ENCODE measurements at places on chromosomes 2 and 18.

GRCh38 chr2:88874063-88874657 lies 182.7 kb downstream of the RPIA start:
- peak; percentile 56 for DNase-seq

DNA sequence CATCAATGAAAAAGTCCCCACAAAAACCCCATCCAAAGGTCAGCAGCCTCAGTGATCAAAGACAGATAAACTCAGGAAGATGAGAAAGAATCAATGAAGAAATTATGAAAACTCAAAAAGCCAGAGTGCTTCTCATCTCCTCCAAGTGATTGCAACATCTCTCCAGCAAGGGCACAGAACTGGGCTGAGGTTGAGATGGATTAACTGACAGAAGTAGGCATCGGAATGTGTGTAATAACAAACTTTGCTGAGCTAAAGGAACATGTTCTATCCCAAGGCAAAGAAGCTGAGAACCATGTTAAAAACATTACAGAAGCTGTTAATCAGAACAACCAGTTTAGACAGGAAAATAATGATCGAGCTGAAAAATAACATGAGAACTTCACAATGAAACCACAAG lies 442.8 kb upstream of the SYT4 start:
- peak; percentile 2 for DNase-seq

GRCh38 chr2:181281206-181281832 lies 175.9 kb upstream of the ITGA4 start:
- DNase-seq: no peak

- DNase-seq: peak; percentile 91
Measured at GRCh38 chr2:234792621-234793022, 159.2 kb upstream of the SH3BP4 start.

- DNase-seq: no peak
Measured at GRCh38 chr2:188813857-188814256, 160.3 kb upstream of the COL3A1 start.

- DNase-seq: no peak
Measured at GRCh38 chr2:235305678-235306077, 188.2 kb upstream of the AGAP1 start.

DNA sequence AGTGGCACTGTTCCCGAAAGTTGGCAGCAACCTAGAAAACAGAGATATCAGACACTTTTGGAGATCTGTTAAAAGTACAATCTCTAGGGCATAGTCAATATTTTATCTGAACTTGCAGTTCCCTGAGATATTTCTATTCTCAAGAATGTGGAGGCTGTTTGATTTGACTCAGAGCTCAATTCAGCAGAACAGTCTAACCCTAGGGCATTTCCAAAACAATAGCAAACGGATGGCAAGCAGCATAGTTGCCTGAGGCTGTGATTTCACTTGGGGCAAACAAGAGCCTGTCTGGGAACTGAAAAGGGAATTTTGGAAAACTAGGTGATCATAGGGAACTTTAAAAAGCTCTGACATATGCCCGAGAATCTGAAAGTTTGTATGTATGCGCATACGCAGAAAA lies 772.8 kb upstream of the LRRTM1 start:
- no peak for DNase-seq

DNA sequence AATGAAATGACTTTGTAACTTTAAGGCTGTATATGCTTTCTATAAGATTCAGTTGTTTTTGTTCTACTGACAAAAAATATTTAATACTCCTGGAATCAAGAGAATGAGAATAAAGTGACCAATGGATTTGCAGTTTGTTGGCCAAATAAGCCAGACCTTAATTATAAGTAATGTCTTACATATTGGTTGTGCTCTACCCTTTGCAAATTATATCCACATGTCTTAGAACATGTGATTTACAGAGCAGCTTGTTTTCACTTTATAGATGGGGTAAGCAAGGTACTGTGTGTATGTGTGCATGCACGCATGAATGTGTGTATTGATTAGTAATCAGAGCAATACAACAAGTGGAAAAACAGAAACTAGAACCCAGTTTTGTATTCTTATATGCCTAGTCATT lies 59.1 kb downstream of the RMDN2 start:
- no peak for DNase-seq

DNA sequence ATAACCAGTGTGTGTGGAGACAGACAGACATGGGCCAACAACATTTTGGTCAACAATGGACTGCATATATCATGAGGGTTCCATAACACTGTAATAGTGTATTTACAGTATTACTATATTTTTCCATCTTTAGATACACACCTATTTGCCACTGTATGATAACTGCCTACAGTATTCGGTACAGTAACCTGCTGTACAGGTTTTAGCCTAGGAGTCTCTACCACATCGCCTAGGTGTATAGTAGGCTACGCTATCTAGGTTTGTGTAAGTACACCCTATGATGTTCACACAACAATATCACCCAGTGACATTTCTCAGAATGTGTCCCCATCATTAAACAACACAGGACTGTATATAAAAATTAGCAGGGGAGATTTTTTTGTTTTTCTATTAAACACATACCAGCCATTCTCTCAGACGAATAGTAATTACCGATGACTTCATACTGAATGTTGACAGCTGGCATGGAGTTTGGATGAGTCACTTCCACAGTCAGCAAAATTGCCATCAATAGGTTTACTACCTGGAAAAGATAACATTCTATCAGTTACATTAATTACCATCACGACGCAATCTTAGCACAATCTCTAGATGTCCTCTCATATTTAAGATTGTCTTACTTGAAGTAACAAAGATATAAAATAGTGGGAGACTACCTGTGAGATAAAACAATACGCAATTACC lies 10.8 kb downstream of the LAPTM4A start:
- DNase-seq: no peak

DNA sequence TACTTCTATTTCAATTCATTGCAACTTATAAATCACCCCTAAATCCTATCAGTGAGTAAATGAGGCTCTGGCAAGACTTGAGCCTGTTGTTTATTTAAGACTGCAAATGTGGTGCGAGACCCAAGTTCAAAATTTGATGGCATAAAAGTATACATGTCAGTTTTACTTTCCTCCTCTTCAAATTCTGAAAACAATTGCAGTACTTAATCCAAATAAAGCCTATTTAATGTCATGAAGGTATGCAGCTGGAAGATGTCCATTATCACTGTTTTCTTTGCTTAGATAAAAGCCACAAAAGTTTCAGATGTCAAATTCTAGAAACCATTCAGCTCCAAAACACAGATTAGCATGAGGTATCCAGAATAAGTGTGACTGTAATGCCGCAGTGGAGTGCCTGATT lies 3.3 kb downstream of the APCDD1 start:
- DNase-seq: no peak

DNA sequence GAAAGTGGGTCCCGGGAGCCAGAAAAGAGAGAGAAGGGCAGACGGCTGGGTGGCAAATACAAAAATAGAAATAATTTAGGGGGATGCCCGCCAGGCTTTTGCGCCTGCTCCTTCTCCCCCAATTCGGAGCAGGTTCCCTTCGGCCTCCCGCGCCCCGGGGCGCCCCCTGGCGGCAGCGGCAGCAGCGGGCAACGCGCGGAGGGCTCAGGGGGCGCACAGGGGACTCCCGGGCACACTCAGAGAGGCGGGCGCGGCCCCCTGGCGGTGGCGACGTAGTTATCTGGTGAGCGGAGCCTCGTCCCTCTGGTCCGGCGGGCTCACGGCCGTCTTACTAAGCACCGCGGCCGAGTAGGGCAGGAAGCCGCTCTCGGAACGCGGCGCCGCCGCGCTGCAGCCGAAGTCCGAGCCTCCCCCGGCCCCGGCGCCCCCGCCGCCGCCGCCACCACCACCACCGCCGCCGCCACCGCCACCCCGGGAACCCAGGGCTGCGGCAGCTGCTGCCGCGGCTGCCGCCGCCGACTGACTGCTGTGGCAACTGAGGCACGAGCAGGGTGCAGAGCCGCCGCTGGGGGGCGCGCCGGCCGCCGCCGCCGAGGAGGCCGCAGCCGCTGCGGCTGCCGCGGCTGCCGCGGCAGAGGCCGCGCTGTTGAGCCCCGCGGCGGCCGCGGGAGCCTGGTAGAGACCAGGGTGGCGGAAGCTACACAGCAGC lies 3.8 kb downstream of the EVX2 start:
- no peak for DNase-seq

DNA sequence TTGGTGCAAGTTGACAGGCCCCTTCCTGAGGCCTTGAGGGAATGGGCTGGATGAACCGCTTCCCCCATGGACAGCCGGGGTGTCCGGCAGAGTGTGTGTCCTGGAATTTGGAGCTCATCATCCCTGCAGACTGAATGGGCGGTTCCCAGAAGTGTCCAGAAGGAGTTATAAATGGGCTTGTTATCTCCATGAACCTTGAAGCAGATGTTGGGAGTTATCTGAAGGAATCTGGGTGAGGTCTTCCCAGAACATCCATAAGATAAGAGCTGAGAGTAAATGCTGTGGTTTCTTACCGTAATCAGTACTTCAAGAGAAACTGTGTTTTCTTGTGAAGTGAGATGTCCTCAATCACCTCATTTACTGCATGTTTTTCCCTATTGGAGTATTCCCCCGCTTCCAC lies 21.1 kb downstream of the PLB1 start:
- no peak for DNase-seq

DNA sequence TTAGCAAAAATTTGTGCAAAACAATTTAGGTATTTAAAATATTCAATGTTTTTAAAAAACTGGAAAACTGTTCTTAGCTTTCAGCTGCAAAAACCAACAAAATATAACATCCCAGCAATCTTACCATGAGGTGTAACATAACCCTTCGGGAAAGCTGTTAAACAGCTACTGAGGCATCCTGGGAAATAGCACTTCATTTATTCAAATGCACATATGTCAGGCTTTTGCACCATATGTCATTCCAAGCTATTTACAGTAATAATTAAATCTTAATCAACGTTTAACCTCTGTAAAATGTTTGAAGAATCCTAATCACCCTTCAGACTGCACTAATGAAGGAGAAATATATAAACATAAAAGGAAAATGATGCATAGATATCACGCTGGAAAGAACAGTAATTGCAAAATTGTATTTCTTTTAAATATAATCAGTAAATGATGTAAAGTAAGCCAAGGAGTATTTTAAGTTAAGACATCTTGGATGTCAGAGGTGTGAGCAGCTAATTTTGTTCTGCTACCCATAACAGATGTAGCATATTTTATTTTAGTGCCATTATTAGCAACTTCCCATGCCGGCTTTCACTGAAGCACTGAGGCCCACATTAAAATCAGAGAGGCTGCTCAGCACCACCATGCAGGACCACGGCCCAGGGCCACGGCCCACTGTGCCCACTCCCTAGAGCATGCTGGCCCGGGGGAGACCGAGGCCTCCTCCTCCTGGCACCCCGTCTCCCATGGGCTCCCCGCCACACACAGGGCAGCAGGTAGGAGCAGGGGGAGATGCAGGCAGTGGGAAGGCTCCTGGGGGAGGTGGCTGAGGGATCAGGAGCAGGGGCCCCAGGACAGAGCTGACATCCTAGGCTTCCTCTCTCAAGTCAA lies 30.9 kb downstream of the EMX1 start:
- DNase-seq: no peak

GRCh38 chr18:48099481-48100164 lies 169.2 kb upstream of the SMAD2 start:
- no peak for DNase-seq

GRCh38 chr2:206001912-206002311 lies 84.1 kb downstream of the INO80D start:
- no peak for DNase-seq

DNA sequence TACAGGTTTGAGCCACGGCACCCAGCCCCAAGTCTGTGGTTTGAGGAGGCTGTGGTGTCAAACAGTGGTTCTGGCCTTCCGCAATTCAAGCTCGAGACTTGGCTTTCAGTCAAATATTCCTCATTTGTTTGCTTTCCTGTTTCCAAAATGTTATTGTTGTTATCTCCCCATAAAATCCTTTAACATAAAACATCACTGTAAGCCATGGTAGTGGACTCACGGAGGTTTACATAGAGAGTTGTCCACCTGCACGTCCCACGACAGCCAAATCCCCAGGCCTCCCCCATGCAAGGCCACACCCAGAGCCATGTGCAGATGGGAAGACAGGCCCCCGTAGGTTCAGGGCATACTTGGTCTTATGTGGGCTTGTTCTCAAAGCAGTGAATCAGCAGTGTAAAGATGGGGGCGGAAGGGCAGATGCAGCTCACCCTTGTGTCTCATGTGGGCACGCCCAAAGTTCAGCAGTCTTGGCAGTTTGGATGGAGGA lies 18.9 kb upstream of the ST3GAL5 start:
- no peak for DNase-seq

- no peak for DNase-seq
Measured at GRCh38 chr2:15787535-15788454, 152.6 kb upstream of the MYCN start.

GRCh38 chr18:63177919-63178821 lies 141.4 kb downstream of the BCL2 start:
- no peak for DNase-seq

GRCh38 chr2:64330281-64331113 lies 123.5 kb upstream of the LGALSL start:
- peak; percentile 84 for DNase-seq

DNA sequence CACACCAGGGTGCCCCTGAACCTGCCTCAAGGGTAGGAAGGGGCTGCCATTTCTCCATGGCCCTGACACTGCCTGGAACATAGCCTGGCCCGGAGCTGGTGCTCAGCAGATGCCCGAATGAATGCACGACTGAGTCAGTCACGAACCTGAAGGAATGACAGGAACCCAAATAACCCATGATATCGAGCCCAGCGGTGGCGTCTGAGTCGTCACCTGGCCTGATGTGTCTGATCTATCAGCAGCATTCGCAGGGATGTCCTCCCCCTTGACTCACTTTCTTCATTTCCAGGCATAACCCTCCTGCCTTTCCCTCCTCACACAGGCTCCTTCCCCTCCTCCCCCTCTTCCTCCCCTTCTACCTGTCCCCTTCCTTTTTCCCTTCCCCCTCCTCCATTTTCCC lies 52.1 kb upstream of the SMAD7 start:
- no peak for DNase-seq

GRCh38 chr18:46497129-46497528 lies 159.9 kb downstream of the LOXHD1 start:
- peak; percentile 2 for DNase-seq

GRCh38 chr2:132670496-132671150 lies 618 bp upstream of the LYPD1 start:
- DNase-seq: peak; percentile 22

DNA sequence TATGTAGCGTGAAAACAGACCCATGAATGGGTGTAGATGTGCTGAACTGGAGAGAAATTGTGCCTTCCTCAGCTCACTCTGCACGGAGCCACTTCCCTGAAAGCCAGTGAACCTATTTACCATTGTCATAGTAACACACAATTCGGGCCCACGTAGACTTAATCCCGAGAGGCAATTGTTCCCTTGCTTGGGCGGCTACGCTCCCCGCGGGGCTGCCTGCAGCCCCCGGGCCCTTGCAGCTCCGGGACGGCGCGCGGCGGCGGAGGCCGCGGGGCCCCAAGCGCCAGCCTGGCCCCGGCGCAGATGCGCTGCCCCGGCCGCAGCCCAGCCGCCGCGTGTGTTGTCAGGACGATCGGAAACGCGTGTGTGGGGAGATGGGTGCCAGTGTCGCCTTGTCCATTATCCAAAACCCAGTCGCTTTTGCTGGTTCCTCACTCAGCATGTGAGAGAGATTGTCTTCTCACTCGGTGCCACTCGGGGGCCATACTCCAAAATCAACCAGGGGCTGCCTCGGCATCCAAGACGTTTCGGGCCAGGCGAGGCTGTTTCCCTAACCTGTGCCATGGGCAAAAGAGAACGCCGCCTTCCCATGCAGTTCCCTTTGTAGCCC lies 17.9 kb upstream of the LRRTM1 start:
- no peak for DNase-seq

GRCh38 chr2:47221946-47222345 lies 66.8 kb upstream of the STPG4 start:
- no peak for DNase-seq

All from mesenchymal stem cell (in vitro differentiated cells and primary cell).